Mesendoderm (in vitro differentiated cells): ENCODE measurements at places on chromosomes 5 and 9.

GRCh38 chr5:92518318-92518904 is 1062.6 kb downstream of the NR2F1-AS1 start:
- peak; percentile 57 for DNase-seq

- DNase-seq, result no peak
Observed at GRCh38 chr5:10172247-10172646, 77.4 kb downstream of the ATPSCKMT start.

- DNase-seq, result no peak
Observed at GRCh38 chr9:128253140-128253990, 22.4 kb downstream of the GOLGA2 start.

- DNase-seq, result peak; percentile 76
Observed at GRCh38 chr9:1173211-1173610, 123.1 kb downstream of the DMRT2 start.

- DNase-seq, result no peak
Observed at GRCh38 chr5:74310386-74310785, 330.1 kb downstream of the ENC1 start.

DNA sequence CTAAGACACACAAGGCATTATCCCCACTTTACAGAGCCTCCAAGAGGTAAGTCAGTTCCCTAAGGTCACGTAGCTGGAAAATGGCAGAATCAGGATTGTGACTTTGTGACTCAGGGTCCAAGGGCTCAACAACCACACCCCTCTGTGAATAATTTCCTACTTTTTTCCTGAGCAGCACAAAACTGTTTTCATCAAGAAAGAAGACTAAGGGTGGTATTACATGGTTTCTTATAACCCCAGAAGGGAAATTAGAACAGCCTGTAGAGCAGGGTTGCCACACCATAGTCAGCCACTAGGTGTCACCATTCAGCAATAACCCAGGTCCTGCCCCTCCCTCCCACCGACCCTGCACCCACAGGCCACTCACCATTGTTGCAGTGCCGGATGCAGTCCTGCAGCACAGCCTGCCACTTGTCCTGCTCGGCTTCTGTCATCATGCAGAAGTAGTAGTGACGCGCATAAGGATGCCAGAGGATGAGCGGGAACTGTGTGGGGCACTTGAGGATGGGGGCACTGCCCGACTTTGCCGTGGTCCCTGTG is 72.1 kb downstream of the LRSAM1 start:
- peak; percentile 67 for DNase-seq

DNA sequence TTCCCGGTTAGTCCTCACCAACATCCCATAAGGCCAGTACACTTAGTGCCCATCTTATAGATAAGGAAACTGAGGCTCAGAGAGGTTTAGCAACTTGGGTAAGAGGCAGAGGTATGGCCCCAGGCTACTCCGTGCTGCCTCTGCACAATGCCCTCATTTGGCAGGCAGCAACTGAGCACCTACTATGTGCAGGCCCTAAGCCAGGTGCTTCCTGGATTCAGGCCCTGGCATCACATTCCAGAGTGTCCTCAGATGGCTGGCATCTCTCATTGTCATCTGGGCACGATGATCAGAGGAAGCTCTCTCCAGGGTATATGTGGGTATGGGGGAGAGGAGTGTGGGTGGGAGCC is 53.8 kb upstream of the PSD2 start:
- DNase-seq, result no peak

DNA sequence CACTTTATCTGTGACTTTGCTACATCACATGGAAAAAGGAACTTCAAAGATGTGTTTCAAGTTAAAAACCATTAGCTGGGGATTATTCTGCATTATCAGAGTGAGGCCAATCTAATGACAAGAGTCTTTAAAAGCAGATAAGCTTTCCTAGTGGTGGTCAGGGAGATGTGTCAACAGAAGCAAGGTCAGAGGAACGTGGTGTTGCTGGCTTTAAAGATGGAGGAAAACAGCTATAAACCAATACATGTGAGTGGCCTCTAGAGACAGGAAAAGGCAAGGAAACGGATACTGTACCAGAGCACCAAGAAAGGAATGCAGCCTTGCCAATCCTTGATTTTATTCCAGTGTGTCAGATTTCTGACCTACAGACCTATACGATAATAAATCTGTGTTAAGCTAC is 204.2 kb downstream of the TAF11L14 start:
- DNase-seq, result peak; percentile 77

DNA sequence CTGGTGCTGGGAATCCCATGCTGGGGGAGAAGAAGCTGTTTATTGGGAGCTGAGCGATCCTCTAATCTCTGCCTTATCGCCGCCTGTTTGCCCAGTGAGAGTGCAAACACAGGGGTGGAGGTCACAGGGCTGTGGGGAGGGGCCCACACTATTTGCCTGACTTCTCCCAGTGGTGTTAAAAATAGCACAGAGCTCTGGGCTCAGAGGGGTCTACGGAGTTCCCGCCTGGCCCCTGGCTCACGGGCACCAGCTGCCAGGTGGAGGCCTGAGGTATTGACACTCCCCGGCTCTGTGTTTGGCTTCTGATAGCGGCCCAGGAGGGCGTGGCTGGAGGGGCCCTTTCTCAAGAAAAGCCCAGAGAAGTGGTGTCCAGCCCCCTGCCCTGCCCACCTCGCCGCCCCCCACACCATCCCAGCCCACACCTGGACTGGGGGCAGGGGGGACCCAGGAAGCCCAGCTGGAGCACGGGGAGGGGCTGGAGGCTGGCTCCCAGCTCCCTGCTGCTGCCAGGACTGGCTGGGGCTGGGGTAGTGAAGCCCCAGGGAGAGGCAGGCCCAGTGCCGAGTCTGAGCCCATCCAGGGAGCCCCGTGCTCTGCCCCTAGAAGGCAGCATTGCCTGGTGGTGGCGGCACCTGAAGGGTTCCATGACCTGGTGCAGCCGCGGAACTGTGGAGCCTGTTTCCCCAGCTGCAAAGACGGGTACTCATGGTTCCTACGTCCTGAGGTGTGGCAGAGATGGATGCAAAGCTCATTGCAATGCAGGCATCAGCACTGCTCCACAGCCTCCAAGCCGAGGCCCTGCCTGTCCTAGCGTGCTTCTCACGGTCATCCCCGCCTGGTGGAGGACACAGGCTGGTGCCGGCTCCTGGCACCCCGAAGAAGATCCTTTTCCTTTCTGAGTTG is 35.7 kb upstream of the EGFL7 start:
- DNase-seq, result peak; percentile 56

DNA sequence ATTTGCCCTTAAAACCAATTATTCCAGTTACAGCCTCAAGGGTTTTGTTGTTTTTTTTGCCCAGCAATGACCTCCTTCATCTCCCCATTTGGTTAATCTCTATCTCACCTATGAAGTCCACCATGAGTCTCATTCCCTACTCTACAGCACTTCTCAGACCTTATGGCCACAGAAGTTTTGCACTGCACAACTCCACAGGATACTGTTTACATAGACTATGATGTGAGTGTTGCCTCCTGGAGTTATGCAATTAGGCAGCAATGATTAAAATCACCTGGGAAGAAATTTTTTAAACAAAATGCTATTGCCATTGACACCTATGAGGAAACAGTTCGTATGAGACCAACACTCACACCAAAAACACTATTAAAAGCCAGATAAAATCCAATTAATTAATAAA is 39.7 kb downstream of the ZDHHC21 start:
- DNase-seq, result no peak

GRCh38 chr9:137309368-137310188 is 7.5 kb upstream of the NRARP start:
- no peak for DNase-seq

DNA sequence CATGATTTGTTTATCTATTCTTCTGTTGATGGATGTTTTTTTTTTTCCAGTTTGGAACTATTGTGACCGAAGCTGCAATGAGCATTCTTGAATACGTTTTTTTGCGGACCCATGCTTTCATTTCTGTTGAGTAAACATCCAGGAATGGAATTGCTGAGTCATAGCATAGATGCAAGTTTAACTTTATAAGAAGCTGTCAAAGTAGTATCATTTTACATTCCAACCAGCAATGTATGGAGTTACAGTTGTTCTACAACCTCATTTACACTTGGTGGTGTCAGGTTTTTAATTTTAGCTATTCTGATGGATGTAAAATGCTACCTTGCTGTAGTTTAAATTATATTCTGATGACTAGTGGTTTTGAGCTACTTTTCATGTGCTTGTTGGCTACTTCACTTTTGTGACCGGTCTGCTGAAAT is 49.0 kb downstream of the NPR3 start:
- DNase-seq, result peak; percentile 15

DNA sequence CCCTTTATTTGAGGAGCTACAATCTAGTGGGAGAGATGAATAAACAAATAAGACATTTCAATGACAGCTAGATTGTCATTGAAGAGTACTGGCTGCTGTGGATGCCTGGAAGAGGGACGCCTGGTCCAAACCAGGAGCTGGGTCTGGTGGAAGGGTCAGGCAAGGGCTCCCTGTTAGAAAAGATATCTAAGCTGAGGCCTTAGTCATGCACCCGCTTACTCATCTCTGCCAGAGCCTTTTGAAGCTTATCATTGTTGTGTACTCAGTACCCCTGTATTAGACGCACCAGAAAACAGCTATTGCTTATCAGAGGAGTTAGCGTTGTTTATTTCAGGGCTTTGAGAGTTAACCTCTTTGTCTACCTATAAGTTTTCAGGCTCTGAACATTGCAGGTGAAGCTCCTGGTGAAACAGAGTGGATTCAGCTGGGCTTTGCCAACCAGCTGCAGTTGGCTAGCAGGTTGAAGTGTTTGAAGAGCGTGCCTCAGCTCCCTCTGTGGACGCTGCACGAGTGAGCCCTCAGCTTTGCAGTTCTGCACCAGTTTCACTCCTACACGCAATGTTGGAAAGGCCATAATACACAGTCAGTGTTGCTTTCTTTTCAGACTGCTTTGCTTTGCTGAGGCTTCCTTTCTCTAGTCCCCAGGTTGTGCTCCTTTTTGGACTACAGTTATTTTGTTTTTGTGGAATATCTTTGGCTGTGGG is 5.6 kb upstream of the GPR151 start:
- no peak for DNase-seq

- no peak for DNase-seq
Observed at GRCh38 chr5:151587796-151588555, 3.2 kb downstream of the FAT2 start.

- DNase-seq, result no peak
Observed at GRCh38 chr5:109989161-109989560, 299.4 kb downstream of the MAN2A1 start.

- DNase-seq, result no peak
Observed at GRCh38 chr9:121711797-121712196, 60.4 kb downstream of the DAB2IP start.

- DNase-seq, result no peak
Observed at GRCh38 chr9:83934569-83935275, 13.5 kb upstream of the KIF27 start.

- DNase-seq, result no peak
Observed at GRCh38 chr9:80968611-80969010, 720.7 kb downstream of the TLE1 start.

DNA sequence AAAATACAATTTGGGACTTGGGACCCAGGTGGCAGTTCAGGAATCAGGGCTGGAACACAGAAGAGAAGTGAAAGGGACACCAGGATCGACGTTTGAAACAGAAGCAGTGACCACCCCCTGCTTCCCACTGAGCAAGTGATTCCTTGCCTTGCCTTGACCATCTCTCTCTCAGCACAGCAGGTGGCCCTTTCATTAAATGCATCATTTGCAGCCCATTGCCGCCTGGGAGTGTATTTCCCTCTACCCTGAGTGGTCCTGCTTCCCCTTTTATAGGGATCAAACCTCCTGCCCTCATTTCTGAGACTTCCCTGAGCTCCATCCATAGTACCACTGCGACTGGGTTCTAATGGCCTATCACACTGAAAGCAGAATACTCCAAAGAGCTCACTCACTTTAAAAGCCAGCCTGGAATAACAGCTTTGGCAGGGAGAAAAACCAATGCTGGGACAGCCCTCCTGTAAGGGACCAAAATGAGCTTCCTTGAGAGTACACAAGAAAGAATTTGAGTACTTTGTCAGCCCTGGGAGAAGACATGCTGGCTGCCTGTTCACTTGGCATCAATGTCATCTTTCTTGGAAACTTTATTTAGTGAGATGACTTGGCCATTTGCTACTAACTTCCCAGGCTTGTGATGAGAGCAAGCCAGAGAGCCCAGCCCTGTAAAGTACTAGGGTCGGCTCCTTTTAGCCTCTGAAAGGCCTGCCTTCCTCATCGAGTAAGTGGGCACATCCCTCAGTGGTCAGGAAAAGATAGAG is 149.7 kb downstream of the SLIT3 start:
- DNase-seq, result peak; percentile 48

GRCh38 chr9:524008-524407 is 309.3 kb downstream of the DOCK8 start:
- no peak for DNase-seq

DNA sequence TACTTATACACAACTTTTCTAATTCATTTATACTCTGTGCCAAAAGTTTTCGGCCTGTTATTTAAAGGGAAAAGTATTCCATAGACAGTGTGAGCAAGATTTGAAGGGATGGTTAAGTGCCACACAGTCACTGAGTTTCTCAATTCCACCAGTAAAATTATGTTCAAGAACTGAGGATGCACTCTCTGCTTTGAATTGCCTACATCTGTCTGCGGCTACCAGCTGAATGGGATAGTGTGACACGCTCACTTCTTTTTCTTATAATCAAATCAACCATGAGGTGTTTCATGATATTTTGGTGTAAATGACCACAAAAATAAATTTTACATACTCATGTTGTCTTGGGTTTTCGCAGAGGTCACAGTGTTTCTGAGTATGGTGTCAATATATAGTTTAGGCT is 218.4 kb upstream of the TMEM161B start:
- no peak for DNase-seq

DNA sequence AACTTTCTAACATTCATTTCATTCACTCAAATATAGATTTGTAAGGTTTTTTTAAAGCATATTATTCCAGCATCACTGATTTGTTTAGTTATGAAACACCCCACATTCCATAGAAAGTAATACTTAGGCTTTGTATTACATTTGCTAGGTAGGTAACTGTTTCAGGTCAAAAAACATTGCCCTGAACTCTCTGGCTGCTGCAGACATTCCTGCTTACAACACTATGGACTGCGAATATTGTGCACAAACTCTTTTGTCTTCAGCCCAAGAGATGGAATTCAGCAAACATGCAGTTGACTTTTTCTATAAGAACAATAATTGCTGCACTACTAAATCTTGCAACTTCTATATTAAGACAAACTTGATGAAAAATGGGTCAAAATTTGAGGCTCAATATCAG is 301.0 kb downstream of the ARL15 start:
- no peak for DNase-seq

- DNase-seq, result no peak
Observed at GRCh38 chr9:123607479-123607878, 251.5 kb downstream of the CRB2 start.

GRCh38 chr5:41815663-41816229 is 54.5 kb downstream of the OXCT1 start:
- DNase-seq, result no peak

DNA sequence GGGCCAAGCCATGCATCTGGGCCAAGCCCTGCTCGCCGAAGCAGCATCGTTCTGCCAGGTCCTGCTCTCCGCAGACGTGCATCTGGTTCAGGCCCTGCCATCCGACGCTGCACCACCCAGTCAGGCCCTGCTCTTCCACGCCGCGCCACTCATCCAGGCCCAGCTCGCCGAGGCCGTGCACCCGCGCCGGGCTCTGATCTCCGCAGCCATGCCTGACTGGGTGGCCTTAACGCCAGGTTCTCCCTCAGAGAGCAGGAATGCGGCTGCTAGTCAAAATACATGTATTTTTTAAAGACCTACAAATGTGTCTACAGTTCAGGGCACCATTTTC is 891.1 kb upstream of the CTNND2 start:
- no peak for DNase-seq
